ENCODE measurements at places on chromosomes 1 and 21.
A peak's percentile ranks its signal among the peaks of the same experiment; 100 is the strongest.

DNA sequence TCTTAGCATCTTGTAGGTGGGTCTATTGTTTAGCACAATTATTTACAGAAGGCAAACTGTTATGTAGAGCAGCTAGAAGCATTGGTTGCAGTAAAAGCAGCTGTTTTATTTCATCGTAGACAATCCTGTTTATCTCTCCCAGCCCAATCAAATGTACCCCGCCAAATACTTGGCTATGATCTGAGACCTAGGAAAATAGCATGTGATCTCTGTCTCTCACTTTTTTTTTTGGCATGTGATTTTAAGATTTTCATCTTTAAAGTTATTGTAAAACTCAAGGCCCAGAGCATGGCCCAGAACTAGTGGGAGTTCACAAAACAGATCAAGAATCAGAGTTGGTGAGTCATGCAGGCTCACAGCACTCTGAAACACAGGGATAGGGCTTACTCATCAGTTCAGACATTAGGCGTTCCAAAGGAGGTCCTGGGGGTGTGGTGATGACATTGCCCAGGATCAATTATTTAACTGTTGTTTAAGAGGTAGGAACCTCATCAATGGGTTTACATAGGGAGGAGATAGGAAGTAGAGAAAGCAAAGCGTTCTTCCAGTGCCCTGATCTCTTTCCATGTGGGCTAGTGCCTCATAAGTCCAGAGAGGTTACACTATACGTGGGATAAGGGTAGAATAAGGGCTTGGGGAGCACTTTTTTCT is 40.2 kb downstream of the TBX19 start:
- peak; percentile 63 for DNase-seq

- DNase-seq: no peak
These were observed 1729.9 kb downstream of the NCAM2 start for GRCh38 chr21:22728091-22728490.

GRCh38 chr1:171563675-171564074 is 58.4 kb upstream of the MYOCOS start:
- no peak for DNase-seq

DNA sequence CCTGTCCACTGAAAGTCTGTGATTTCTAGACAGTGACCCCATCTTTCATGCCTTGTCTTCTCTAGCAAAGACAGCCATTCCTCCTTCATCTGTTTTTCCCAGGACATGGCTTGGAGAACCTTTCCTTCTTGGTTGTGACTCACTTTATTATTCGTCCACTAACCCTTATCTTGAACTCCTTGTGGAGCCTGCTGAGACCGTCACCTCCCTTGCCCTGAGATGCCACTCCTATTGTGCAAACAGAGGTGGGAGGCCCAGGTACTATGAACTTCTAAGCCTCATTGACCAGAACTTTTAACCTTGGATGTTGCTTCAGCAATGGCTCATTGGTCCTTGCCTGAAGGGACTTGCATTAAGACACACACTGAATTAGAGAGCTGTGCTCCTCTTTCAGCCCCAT is 117.5 kb downstream of the FOXD2 start:
- DNase-seq: peak; percentile 52

DNA sequence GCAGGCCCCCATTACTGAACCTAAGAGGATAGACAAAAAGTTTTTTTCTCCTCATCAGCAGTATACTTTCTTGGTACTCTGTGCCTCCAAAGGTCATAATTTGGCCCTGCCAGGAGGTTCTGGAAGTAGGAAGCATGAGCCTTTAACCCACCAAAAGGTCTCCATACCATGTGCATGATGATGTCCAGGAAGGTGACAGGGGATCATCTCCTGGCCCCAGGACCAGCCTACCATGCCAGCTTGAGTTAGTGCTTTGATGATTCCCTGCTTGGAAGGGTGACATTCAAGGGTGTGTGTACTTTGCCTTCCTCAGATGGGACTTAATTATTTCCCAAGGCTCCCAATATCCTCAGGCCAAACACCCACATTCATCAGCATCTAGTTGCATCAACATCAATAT is 6.3 kb upstream of the SPRR1A start:
- no peak for DNase-seq

- no peak for DNase-seq
These were observed 102.1 kb downstream of the WDR4 start for GRCh38 chr21:42777064-42777756.

GRCh38 chr21:26077521-26077920 is 93.0 kb downstream of the APP start:
- no peak for DNase-seq

DNA sequence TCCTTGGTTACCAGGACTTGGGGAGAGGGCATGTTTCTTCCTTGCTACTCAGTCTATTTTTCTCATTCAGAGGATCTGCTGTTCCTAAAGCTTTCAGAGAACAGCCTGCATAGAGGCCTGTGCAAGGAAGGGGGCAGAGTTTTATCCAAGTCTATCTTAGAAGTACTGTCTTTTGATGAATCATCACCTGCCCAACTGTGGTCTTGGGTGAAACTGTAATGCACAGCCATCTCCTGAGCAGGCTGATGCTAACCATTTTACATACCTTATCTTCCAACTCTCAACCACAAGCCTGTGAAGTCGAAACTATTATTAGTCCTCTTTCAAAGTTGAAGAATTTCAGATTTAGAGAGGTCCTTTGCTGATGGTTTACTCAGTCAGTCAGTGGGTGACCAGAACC is 368.0 kb downstream of the HHAT start:
- DNase-seq: no peak

- DNase-seq: no peak
These were observed 16.2 kb downstream of the CHRNB2 start for GRCh38 chr1:154583773-154584172.

- DNase-seq: peak; percentile 64
These were observed 149.0 kb downstream of the TGFBR3 start for GRCh38 chr1:91736715-91737615.

- DNase-seq: no peak
These were observed 377.3 kb downstream of the SIPA1L2 start for GRCh38 chr1:232252546-232253118.

DNA sequence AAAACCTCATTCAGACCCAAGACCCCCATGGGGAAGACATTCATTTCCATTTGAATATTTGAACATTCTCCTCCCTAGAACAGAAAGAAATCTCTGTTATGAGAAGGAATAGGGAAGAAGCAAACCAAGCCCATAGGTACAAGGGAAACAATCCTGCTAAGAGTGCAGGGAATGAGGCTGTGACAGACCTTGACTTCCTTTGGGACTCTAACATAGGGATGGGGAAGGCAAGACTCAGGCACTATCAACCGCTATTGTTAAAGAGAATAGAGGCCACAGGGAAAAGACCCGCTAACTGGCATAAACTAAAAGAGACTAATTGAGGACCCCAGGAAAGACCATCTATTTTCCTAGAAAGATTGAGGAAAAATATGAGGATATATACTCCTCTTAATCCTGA is 117.8 kb upstream of the BRINP3 start:
- DNase-seq: no peak

- peak; percentile 69 for DNase-seq
These were observed 33.4 kb upstream of the TENT5B start for GRCh38 chr1:27045973-27046558.

DNA sequence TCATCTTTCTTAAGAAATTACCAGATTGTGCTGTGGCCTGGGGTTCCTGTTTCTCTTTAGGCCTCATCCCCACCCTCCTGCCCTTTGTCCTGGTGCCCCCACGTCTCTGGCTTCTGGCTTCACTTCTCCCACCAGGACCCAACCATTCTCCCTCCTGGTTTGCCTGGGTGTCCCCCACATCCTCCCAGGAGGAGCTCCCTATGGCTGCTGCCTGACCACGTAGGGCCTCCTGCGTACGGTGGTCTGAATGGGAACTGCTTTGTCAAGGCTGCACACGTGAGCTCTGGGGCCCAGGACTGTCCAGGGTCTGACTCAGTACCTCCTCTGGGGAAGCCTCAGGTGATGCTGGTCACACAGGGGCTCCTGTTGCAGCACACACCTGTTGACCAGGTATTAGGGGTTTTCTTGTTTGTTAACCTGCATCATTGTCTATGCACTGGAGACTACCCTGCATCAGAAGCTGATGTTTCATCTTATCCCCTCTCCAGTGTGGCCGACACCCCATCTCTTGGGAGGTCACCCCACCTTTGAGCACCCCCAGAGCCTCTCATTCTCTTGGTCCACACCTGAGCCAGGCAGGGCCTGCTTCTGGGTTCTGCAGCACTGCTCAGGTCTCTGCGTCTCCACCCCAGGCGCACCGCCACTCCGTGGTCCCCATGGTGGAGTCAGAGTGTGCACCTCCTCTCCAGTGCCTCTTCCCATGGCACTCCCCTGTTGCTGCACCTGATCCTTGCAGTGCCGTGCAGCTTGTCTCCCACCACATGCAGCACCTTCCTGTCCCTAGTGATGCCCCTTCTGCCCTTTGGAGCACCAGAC is 65.8 kb downstream of the S100B start:
- DNase-seq: no peak

DNA sequence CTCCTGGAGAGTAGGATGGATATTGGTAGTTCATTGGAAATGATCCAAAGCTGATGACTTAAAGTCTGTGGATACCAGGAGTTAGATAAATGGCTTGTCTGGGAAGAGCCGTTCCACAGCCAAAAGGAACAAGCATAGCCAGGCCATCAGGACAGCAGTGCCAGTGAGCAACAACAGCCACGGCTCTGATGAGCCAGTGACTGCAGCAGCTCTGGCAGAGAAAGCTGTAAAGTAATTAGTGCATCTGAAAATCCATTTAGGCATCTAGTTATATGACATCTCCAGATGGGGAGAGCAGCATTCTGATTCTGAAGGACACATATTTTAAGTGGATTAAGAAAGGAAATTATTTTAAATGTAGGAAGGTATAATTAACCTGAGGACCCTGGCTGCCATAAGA is 256.2 kb upstream of the PLXNA2 start:
- no peak for DNase-seq

DNA sequence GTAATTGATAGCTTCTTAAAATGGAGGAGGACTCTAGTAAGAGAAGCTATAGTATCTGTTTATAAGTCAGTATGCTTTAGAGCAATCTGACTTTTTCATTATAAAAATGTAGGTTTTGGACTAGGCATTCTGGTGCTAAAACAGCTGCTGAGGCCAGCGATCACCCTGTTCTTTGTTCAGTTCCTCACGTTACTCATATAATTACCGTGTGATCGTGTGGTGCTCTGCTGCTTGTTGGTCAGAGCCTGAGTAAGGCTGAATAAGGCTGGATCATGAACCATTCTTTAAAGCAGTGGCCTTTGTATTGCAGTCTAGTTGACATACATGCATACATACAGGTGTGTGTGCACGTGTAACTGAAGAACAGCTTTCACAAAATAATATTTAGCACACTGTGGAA is 25.2 kb downstream of the CDC42 start:
- DNase-seq: no peak

DNA sequence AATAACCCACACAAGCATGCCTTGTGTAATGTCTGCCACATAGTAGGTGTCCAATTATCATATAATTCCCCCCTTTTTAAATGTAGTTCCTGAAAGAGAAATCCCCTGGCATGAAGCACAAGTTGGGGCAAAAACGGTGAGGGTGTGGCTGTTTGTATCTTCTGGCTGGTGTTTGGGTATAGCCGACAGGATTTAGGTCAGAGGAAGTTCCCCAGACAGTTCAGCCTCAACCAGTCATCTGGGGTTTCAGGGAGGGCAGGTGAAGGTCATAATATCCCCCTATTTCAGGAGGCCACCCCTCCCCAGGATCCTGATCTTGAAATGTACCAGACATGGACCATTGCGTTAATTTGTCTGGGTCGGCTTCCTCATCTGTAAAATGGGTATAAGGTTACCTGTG is 29.1 kb upstream of the JUN start:
- DNase-seq: no peak

- no peak for DNase-seq
These were observed 11.1 kb downstream of the SELE start for GRCh38 chr1:169722779-169723178.

GRCh38 chr1:17706445-17706844 is 48.7 kb upstream of the ACTL8 start:
- no peak for DNase-seq

DNA sequence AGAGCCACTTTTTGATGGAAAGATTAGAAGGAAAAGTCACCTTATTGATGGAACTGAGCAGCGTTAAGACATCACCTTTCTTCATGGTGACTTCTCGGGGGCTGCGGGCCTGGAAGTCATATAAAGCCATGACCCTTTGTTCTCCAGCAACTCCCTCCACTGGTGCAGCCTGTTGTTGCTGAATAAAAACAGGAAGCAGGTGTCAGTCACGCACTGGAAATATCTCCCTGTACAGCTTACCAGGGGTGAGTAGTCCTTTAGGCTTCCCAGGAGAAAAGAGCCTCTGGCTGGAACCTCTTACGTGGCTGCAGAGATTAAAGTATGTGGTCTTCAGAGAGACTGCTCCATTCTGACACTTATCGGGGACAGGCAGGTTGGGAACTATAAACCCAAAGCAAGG is 31.9 kb downstream of the SPTA1 start:
- DNase-seq: no peak

DNA sequence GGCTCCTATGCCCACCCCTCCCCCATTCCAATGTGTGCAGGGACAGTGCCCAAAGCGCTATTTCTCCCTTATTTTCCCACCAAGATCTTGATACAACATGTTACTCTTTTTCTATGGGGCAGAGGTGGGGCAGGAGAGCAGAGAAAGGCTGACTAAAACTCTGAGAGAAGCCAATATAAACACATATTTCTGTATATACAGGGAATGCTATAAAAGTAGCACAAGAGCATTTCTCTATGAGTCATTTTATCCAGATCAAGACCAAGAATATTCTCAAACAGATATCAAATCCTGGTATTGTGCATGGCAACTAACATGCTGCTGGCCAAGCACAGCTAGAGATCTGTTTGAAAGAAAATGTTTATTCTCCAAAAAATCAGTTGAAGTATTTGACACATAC is 7.3 kb downstream of the WDR26 start:
- DNase-seq: peak; percentile 3

GRCh38 chr1:29500041-29500440 is 263.7 kb downstream of the PTPRU start:
- no peak for DNase-seq

GRCh38 chr21:32312326-32312725 is 13.7 kb downstream of the MRAP start:
- no peak for DNase-seq

DNA sequence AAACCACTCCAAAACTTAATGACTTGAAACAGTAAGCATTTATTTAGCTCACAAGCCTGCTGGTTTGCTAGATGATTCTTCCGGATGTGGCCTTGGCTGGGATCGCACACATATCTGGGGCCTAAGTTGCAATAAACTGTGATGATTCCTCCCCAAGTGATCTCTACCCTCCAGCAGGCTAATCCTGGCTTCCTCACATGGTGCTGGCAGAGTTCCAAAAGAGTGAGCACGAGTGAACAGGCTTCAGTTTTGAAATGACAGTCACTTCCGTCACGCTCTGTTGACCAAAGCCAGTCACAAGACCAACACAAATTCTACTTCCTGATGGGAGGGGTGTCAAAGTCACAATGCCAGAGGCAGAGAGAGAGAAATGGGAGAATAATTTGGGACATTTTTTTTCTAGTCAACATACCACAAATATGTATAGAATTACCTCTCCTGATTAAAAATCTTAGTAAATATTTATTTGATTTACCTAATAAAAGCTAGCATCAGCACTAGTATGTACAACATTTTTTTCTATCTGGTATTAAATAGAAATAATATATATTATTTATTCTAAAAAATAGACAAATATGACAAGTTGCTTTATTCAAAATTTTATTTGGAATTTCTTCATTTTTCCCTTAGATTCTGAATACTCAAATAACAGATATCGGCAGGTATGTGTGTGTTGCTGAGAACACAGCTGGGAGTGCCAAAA is 292.7 kb downstream of the TPR start:
- DNase-seq: peak; percentile 92

All from stomach (tissue), 19 donors.